ENCODE measurements at places on chromosomes 11 and 22. TPM values are rescaled to one million over a fixed set of nuclear protein-coding genes. Genes with fewer than 3 reads are reported as not detected.

Gene TRIM51
- not detected for total RNA-seq

Gene ASCL3
- not detected for total RNA-seq

Gene CLTCL1
- total RNA-seq: 15.2 TPM

Gene SMIM35
- total RNA-seq: not detected

Gene OR2D2
- total RNA-seq: 0.28 TPM

Gene TEX12
- not detected for total RNA-seq

Gene FAM180B
- total RNA-seq: not detected

Gene TREH
- total RNA-seq: not detected

Gene PACS1
- total RNA-seq: 21.1 TPM

Gene ADM2
- 0.58 TPM for total RNA-seq

Gene FOLR1
- total RNA-seq: 0.28 TPM

Gene FOXRED1
- 8.5 TPM for total RNA-seq

Gene TUB
- 4.8 TPM for total RNA-seq

Gene NRXN2
- 7.5 TPM for total RNA-seq

Gene LRP4
- 5.1 TPM for total RNA-seq

All from regular cardiac myocyte (primary cell).